ENCODE measurements at places on chromosomes 1 and 21.
A peak's percentile ranks its signal among the peaks of the same experiment; 100 is the strongest.

GRCh38 chr1:95018602-95019369, 54.0 kb downstream of the ALG14 start:
- DNase-seq: no peak

DNA sequence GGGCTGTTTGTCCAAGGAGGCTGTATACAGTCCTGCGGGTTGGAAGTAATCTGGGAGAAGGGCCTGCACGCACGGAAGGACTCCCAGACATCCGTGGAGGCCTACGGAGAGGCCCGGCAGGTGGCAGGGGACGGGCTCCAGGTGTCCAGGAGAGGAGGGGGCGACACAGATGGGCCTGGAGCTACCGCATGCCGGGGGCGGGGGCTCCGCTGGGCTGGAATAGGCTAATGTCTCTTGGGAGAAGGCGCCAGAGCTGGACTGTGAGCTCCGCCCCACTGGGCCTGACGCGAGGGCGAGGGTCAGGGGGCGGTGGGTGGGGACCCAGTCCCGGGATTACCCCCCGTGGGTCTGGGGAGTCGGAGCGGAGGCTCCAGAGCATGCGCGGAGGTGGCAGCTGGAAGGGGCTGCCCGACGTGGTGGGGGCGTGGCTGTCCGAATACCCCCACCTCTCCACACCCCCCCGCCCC, 659 bp downstream of the AGO1 start:
- peak; percentile 40 for DNase-seq

GRCh38 chr1:200640963-200641401, 20.4 kb upstream of the KIF14 start:
- DNase-seq: no peak

DNA sequence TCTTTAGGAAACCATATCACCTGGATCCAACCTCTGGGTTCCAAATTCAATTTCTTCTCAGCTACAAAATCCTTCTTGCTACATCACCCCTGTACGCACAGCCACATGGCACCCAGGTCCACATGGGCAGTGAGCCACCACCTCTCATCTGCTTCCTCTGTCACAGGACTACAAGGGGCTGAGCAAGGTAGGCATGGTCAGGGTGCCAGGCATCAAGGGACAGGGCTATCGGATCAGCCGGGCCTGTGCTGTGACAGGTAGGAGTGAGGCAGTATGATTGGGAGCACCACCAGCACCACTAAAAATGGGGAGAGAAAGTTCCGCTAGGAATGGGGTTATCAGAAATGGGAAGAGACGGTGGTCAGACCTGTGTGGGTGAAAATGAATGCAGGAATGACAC, 29.4 kb downstream of the S100A6 start:
- DNase-seq: no peak

DNA sequence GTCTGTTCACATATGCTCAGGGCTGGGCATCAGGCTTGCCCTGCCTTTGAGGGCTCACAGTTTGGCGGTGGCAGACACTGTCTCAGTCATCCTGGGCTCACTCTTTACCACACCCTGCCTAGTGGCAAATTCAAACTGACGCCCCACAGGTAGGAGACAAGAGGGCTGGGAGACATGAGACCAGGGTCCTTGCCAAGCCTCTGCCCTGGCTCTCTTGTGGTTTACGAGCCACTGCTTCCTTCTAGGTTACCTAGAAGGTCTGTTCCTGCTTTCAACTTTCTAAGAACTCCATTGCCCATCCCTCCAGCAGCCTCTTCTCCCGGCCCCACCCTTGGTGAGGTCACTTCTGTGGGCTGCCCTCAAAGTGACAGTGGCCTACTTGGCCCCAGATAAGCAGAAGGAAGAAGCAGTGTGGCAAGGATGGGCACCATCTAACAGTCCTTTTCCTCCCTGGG, 10.5 kb downstream of the KIF21B start:
- no peak for DNase-seq

DNA sequence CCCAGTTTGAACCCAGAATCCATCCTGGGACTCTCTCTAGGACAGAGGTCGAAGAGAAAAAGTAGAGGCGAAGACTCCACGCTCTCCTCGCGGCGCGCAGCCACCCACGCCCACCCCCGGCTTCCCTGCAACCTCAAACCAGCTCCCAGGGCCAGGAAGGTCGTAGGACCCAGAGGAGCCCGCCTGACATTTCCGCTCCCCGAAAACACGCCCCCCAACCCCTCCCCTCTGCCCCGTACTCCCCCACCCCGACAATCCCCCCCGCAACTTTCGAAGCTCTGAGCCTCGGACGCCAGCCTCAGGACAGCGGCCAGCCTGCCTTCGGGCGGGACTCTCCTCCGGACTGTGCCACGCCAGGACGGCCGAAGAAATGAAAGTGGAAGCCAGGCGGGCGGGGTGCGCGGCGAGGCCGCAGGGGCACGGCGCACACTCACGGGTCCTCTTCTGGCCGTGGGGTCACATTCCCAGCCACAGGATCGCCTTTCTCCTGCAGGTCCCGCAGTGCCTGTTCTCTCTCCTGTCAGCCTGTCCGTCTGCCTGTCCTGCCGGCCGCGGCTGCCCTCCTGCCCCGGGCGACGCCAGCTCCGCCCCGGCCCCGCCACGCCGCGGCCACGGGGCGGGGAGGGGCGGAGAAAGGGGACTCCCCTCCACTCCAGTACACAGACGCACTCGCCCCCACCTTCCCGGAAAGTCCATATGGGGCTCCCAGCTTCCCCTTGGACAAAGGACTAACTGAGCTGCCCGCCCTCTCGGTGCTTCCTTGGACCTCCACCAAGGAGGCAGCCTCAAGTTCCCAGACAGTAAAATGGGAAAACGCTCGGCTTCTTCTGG, at the start of gene MOB3C:
MOB3C (minus strand) TSS at position 535 of the 831 bp plus-strand sequence. CDS start 3,490 bp downstream, outside the sequence.
- DNase-seq: peak; percentile 57

GRCh38 chr1:27403931-27404330, 11.5 kb downstream of the GPR3 start:
- no peak for DNase-seq

DNA sequence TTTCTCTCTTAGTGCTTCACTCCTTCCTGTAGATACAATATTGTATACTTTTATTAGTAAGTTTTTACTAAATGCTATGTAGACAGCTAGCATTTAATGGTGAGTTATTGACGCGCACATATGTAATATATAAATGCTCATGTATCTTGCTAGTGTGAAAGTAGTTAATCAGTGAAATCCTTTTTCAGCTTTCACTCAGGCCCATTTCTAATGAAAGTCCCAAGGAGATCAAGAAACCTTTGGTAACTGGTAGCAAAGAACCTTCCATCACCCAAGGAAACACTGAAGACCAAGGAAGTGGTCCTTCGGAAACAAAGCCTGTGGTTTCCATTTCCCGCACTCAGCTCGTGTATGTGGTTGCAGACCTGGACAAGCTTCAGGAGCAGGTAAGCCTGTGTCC, 27.2 kb downstream of the AGT start:
- DNase-seq: no peak

- DNase-seq: no peak
These were observed at the start of gene CYYR1 for GRCh38 chr21:26572702-26573381. Gene CYYR1, minus strand, starts transcription at chr21:26573286. Its CDS starts 346 bp downstream, at chr21:26572940.

DNA sequence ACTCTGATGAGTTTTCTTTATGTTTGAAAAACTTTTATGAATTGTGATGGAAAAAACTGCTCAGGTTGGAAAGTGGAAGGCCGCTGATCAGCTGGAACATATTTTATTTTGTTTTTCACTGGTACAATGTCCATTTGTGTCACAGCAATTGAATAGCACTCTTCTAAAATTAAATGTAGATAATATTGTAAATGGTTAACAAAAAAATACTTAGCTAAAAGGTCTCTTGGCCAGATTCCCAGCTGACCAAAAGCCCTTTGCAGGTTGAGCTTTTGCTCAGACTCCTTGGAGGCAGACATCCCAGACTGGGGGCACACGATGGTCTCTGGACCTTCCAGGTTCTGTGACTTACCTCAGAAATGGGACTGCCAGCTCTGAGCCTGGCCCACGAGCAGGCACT, 26.3 kb downstream of the SAMD13 start:
- DNase-seq: no peak

DNA sequence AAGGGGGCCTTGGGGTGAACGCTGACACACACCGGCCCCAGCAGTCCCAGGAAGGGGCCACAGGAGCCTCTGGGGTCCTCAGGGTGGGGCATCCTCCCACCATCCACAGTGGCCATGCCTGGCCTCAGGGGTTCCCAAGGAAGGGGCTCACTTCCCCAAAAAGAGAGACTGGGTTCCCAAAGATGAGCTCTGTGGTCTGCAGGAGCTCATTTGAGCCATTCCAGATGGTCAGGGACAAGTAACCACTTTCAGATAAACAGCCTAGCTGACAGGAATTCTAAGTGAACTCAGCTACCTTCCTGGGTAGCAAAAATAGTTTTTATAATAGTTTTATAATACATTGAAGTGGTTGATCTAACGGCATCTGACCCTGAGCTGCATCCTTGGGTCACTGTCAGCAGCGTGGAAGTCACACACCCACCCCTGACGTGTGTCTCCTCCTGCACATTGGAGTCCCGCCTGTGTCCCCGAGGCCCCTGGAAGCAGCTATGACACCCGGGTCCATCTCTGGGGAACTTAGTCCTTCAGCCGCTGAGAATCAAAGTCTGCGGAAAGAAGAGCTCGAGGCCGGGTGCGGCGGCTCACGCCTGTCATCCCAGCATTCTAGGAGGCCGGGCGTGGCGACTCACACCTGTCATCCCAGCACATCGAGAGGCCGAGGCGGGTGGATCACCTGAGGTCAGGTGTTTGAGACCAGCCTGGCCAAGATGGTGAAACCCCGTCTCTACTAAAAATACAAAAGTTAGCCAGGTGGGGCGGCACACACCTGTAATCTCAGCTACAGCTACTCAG, 5.7 kb upstream of the TMEM240 start:
- no peak for DNase-seq

- no peak for DNase-seq
These were observed 108.1 kb upstream of the IVNS1ABP start for GRCh38 chr1:185425163-185425562.

DNA sequence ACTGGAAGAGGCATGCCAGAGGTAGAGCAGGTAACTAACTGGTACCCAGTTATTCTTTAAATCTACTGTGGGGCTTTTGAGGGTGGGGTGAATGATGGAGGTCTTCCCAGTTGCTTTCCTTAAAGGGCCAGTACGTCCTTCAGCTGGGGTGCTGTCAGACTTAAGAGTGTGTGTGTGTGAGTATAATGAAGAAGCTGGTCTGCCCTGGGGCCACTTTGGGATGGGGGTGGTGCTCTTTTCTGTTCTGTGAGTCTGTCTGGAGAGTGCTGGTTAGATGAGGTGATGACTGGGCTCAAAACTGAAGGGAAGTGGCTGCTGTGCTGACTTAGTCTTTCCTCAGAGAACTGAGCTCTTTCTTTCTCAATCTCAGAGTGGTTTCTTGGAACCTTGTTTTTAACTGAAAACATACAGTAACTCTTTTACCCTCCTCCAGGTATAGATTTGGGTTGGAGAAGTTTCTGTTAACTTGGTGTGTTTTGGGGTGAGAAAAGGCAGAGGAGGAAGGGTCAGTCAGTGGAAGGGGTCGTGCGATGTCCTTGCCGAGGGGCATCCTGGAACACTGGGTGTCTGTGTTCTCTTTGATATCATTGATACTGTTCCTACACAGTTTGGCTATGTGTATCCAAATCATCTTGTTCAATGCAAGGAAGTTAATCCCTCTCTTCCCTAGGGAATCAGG, 746 bp downstream of the MACF1 start:
- DNase-seq: peak; percentile 74

GRCh38 chr1:117372863-117373412, 5.7 kb downstream of the MAN1A2 start:
- no peak for DNase-seq

GRCh38 chr1:186420923-186421322, 40.0 kb downstream of the PDC start:
- DNase-seq: no peak

DNA sequence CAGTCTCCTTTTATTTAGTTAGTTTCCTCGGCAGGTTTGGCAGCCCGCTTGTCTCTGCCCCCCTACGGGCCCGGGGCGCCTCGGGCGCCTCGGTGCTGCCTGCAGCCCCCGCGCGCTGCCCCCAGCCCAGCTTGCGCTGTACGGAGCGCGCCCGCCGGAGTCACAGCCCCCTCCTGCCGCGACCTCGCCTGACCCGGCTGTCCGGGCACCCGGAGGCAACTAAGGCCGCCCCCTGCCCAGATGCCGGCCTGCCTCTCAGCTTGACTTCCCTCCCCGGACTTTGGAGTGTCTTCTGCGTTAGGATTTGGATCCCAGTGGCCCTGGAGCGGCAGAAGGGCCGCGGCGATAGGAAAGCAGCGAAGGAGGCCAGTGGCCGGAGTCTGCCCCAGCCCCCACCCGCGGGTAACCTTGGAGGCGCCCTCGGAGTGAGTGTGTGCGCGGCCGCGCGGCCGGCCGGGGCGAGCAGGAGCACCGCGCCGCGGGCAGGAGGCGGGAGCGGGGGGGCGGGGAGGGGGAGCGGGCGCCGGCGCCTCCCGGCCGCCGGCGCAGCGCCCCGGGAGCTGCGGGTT, 7.6 kb downstream of the CDKN2C start:
- no peak for DNase-seq

DNA sequence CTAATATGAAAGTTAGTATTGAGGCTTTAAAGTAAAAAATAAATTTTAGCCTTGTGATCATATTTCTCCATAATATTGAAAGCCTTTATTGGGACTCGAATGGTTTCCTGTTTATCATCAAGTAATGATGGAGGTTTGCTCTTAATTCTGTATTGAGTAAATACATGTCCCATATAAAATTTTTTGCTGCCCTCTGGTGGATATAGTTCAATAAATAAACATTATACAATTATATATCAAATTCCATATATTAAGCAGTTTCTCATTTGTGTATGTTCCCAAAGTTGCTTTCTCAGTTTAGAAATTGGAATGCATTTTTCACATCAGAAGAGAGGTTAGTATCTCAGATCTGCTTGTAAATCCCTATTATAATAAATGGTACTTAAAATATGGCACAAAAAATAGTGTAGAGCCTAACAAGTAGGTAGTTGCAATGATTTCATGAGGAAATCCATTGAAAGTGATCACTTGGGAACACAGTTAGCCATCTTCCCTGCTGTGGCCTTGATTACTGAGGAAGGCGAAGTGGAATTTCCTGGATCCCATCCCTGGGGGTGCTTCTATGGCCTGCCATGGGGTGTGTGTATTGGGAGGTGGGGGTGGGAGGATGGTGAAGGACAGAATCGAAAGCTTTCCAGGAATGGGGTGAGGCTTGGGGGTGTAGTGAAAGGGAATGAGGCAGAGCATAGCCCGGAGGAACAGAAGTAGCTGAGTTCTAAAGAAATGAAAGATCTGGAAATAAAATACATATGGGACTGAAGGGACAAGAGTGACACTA, 84.1 kb upstream of the C21orf91 start:
- no peak for DNase-seq

DNA sequence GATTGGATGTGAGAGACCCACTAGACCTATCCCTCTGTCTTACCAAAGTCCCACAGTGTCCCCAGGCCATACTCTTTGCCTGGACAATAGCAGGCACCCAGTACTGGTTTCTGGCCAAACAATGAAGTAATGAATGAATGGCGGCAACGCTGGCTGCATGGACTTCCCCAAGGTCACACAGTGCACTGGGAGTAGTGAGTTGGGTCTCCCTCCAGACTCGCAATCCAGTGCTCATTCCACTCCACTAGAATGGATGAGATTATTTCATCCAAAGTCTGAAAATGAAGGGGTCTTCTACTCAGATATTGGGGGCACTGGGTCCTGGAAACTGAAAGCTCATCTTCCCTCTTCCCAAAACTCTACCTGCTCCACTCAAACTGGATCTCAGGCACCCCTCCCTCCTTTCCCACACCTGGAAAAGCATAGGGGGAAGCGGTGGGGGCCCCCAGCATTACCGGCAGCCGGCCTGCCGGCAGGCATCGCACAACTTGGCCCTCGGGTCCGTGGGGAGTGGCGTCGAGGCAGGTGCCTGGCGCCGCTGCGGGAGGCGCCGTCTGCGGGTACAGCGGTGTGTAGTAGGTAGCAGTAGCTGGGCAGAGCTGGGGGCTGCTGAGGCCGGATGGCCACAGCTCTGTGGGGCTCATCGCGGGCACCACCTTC, 816 bp downstream of the E2F2 start:
- no peak for DNase-seq

GRCh38 chr1:74937176-74937575, 197.0 kb upstream of the LHX8 start:
- no peak for DNase-seq
